ENCODE measurements at places on chromosomes 12 and 14.

GRCh38 chr14:102140750-102141145 is 1.1 kb downstream of the WDR20 start:
- DNase-seq = no peak

- DNase-seq = no peak
These were observed 146.0 kb downstream of the FBXL14 start for GRCh38 chr12:1448336-1448735.

DNA sequence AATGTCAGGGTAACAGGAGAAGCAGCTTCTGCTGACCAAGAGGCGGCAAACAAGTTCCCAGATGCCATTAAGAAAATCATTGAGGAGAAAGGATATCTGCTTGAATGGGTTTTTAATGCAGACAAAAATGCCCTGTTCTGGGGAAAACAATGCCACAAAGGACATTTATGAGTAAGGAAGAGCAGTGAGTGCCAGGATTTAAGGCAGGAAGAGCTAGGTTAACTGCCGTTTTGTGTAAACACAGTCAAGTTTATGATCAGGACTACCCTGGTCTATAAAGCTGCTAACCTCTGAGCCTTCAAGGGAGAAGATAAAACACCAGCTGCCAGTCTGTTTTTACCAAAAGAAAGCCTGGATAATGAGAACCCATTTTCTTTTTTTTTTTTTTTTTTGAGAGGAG is 8.5 kb downstream of the MAPKAPK5 start:
- DNase-seq = no peak

DNA sequence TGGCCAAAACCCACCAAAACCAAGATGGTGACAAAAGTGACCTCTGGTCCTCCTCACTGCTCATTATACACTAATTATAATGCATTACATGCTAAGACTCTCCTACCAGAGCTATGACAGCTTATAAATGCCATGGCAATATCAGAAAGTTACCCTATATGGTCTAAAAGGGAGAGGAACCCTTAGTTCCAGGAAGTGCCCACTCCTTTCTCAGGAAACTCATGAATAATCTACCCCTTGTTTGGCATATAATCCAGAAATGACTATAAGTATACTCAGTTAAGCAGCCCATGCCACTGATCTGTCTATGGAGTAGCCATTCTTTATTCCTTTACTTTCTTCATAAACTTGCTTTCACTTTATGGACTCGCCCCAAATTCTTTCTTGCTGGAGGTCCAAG is 43.0 kb upstream of the FUT8 start:
- DNase-seq = no peak

- no peak for DNase-seq
These were observed 73.4 kb downstream of the CLIP1 start for GRCh38 chr12:122349078-122349477.

GRCh38 chr14:89977668-89978067 is 21.9 kb downstream of the TDP1 start:
- no peak for DNase-seq

DNA sequence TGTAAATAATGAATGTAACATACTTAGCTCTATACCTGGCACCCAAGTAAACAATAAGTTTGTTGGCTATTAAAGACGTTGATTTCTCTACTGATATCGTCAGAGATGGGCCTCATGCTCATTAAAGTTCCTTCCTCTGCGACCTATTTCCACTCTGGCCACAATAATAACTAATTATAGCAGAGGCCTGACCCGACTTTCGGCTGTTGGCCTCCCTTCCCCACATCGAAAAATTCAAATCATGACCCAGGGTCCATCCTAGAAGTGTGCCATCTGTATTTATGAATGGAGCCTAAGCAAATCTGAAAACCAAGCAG is 321 bp upstream of the USP30 start:
- no peak for DNase-seq

DNA sequence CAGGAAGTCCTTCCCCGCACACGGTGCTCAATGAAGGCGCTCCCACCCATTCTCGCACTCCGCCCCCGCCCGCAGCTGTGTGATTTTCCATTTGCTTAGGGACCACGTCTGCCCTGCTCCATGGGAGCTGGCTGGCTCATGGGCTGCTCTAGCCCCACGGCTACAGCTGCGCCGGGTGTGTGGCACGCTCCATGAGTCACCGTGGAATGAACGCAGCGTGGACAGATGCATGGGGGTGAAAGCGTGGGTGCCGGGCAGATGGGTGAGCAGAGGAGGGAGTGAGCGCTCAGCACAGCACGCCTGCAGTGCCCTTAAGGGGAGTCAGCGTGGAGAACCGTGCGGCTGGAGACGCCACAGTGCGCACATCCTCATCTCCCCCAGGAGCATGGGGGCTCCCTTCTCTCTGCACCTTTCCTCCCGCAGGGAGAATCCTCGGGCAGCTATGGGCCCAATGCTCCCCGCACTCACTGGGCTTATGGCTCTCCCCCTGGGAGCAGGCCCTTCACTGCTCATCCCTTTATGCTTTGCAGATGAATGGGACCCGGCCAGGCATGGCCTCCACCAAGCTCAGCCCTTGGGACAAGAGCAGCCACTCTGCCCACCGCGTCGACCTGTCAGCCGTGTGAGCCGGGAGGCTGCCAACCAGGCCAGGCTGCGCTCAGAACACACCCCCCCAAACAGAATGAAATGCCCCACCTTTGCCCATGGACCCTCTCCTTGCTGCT is 185.1 kb downstream of the ADGRD1 start:
- no peak for DNase-seq

GRCh38 chr12:59780605-59781135 is 184.8 kb downstream of the SLC16A7 start:
- DNase-seq = peak; percentile 12

GRCh38 chr12:104681012-104681690 is 224.4 kb downstream of the CHST11 start:
- DNase-seq = no peak

GRCh38 chr12:93766796-93767523 is 89.8 kb downstream of the CRADD start:
- peak; percentile 10 for DNase-seq

GRCh38 chr14:82190742-82191141 is 657.1 kb upstream of the SEL1L start:
- DNase-seq = no peak

DNA sequence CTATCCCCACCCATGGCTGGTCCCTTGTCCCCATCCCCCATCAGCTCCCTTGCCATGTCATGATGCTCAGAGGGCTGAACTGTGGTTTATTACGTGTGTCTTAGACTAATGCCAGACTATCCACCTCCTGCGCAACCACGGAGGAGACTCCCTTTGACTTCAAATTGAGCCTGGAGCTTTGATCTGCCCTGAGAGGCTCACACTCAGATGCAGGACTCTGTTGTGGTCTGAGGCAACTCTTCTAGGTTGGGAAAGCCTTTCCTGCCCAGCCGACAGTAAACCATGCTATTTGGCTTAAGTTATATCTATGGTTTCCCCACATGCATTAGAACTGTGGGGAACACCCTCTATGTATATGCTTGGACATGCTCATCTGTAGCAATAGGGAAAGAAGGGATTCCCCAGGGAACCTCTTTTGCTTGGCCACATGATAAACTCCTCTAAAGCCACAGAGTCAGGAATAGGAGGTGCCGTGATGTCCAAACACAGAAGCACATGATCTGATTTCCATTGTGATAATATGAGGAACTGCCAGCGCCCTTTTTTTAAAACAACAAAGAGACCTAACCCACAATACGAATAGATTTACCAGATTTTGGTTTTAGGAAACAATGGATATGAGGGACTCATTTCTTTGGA is 11.1 kb upstream of the LGALS3 start:
- no peak for DNase-seq

DNA sequence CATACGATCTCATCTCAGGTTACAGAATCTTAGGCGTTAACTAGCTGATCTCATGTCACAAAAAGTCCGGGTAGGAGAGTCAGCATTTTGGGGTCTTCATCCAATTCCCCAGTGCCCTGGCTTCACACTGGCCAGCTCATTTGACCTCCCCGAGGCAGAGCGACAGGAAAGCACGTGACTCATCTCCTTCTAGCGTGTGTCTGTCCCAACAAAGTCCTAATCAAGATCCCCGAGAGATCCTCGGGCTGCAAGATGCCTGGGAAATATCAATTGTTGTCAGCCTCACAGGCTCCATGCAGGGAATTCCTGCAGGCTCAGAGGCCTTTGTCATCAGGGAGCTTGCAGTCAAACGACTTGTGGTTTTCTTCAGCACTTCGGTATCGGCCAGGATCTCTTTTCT is 57.5 kb downstream of the ZNF664 start:
- DNase-seq = no peak

- DNase-seq = no peak
These were observed 103.9 kb upstream of the DIO3 start for GRCh38 chr14:101457301-101457935.

- no peak for DNase-seq
These were observed 2.7 kb downstream of the PDE3A start for GRCh38 chr12:20370866-20371519.

DNA sequence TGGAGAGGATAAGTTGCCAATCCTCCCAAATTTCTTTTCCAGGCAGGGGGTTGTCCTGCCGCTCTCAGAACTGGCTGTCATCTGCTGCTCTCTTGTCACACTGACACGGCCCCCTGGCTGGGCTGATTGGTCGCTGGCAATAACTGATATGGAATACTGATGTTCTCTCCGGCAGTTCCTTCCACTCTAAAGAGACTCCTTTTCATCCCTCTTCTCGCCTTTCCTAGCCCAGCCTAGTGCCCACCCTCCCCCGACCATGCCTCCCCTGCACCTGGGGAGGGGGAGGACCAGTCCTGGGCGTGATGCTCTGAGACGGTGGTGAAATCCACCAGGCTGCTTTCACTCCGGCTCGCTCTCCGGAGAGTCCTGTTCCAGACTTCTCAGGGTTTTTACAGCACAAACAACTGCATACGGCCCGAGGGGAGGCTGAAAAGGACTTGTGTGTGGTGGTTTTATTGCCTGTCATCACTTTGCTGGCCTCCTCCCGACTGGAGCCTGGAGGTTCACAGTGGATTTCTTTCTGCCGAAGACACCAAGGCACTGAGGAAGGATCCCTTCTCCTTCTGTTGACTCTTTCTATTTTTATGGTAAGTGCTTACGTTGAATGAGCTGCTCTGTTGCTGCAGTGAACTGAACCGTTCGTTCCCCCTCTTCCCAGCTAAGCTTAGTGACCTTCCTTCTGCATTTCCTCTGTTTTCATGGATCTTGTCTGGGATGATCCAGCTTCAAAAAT is at the start of gene ANO4:
Gene ANO4, plus strand, starts transcription at position 336 of the 733 bp plus-strand sequence. CDS start 107,010 bp downstream, outside the sequence.
- DNase-seq = no peak

GRCh38 chr12:130645751-130646150 is 70.3 kb downstream of the RIMBP2 start:
- no peak for DNase-seq

GRCh38 chr12:2290516-2291065 is 237.8 kb downstream of the CACNA1C start:
- DNase-seq = no peak

DNA sequence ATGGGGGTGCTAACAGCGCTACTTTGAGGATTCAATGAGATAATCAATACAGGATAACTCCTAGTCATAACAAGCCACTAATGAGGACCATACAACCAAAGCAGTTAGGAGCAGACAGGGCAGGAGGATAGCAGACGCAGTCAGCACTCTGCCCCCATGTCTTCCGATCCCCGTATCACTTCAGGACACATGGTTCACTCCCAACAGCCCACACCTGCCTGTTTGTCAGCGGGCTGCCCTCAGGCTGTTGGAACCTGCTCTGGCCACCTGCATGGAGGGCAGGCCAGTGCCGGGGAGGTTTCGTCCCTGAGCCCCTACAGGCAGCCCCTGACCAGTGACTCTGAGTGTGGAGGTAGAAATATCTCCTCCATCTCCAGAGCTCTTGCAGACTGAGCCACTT is 37.1 kb upstream of the LTBP2 start:
- no peak for DNase-seq

GRCh38 chr14:43169722-43170121 is 1337.4 kb downstream of the FSCB start:
- no peak for DNase-seq

- no peak for DNase-seq
These were observed 369.8 kb downstream of the AACS start for GRCh38 chr12:125434936-125435443.

DNA sequence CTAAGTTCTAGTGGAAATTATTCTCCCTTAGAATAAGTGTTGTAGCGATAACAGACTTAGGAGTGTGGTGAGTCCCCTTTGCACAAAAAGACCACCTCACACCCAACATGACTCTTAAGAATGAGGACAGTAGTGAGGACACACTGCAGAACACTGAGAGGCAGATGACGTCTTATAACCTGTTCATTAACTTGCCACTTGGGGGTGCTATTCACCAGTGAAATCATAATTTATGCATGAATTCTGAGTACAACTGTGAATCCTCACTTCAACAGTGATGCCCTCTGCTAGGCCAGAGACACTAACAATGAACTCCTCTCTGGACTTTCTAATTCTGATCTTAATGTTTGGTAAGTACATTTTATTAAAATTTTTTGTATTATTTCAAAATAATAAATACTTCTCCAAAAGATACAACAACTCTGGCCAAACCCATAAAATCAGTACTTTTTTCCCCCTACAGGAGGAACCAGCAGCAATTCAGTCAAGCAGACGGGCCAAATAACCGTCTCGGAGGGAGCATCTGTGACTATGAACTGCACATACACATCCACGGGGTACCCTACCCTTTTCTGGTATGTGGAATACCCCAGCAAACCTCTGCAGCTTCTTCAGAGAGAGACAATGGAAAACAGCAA is 274.7 kb downstream of the DAD1 start:
- DNase-seq = peak; percentile 61

- no peak for DNase-seq
These were observed 365.1 kb upstream of the DIO2 start for GRCh38 chr14:80576401-80576800.

DNA sequence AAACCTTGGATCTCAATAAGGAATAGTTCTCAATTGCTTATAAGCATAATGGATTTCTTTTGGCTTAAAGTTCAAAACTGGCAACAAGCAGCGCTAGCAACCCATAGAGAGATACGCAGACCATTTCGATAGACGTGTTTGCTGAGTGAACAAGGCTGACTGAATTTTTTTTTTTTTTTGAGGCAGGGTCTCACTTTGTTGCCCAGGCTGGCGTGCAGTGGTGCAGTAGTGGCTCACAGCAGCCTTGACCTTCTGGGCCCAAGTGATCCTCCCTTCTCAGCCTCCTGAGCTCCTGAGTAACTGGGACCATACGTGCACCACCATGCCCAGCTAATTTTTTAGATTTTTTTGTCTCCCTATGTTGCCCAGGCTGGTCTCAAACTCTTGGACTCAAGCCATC is 1.4 kb upstream of the AKAP5 start:
- DNase-seq = no peak

- no peak for DNase-seq
These were observed 313.7 kb upstream of the DCN start for GRCh38 chr12:91496337-91496736.
